ENCODE measurements at places on chromosomes 2 and 18.

GRCh38 chr2:21317131-21317530 is 193.4 kb downstream of the TDRD15 start:
- DNase-seq: no peak

DNA sequence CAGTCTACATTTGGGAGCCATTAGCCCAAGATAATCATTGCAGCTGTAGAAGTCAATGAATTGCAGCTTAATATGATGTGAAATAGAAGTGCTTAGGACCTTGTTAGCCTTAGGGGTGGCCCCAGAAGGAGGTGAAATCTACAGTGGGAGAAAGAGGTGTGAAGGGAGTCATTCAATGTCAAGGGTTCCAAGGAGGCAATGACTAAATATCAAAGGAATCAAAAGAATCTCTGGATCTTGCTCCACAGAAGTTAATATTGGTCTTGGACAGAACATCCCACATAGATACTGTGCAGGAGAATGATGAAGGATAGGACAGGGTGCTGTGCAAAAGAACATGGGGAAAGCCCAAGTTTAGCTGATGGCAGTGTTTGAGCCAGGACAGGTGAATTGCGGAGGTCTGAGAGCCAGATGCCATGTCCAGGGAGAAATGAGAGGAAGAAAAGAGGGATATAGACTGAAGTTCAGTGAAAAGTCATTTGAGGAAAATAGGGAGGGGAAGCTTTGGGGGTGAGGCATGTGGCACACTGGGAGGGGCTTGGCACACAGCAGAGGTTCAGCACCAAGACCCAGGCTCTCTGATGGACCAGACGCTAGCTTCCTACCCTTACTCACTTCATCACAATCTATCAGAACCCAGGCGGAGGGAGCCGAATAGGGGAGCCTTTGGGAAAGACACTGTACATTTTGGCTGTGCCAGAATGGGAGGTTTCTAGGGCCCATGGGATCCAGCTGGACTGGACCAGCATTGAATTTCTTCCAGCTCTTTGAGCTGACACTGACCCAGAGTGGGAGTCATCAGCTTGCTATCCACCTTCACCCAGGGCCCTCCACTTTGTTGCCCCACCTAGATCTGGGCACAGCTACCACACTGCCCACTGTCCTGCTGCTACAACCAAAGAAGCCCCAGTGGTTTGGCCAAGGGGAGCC is 2.2 kb downstream of the IL1F10 start:
- no peak for DNase-seq

- no peak for DNase-seq
Observed at GRCh38 chr2:202069170-202070067, 3.6 kb upstream of the KIAA2012 start.

DNA sequence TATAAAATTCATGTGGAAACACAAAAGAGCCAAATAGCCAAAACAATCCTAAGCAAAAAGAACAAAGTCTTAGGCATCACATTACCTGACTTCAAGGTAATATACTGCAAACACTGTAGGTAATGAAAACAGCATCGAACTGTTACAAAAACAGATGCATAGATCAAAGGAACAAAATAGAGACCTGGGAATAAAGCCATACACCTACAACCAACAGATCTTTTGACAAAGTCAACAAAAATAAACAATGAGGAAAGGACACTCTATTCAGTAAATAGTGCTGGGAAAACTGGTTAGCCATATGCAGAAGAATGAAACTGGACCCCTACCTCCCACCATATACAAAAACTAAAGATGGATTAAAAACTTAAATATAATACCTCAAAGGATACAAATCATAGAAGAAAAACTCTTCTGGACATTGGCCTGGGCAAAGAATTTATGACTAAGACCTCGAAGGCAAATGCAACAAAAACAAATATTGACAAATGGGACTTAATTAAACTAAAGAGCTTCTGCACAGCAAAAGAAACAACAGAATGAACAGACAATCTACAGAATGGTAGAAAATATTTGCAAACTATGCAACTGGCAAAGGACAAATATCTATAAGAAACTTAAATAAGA is 218.0 kb downstream of the PHLPP1 start:
- no peak for DNase-seq

- no peak for DNase-seq
Observed at GRCh38 chr2:105515581-105516415, 116.9 kb upstream of the FHL2 start.

DNA sequence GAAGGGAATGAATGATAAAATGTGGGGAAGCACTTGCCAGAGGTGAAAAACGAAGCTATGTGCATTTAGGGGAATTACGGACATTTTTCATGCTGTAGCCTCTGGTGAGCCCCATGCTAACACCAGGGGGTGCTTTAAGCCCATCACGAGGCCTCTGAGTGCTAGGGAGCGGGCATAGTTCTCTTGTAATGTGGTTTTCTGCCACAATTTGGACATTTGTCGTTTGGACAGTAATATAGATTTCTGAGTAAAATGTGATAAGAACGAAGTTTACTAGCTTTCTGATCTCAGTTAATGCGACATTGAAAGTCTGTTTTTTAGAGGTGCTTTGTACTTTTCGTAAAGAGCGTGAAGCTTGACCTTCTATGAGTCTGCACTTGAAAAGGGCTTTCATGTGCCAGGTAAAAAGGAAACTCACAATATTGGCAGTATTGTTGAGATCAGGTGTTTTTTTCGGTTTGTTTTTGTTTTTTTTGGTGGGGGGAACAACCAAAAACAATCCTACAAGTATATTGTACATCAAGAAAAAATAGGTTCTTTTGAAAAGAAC is 50.6 kb downstream of the TRAF3IP1 start:
- DNase-seq: peak; percentile 40

DNA sequence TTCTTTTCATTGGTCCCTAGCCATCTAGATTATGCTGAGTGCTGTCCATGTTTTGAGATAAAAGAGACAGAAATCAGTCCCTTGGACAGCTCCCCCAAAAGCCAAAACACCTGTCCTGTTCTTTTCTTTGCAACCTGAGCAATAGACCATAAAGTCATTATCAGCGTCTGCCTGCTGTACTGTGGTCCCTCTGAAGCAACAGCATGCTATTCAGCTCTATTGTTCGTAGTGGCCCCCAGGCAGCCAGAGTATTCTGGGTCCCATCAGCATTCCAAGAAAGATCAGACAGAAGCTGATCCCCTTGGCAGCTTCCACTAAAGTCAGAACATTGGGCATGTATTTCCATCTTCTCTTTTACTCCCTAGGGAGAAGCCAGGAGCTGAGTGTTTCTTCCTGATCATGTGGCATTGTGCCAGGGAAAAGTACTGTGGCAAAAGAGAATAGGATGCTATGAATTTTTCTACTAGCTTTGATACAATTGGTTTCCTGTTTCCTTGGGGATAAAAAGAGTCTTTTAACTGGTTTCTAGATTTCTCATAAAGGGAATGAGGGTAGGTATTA is 33.6 kb upstream of the ZSWIM2 start:
- DNase-seq: no peak

GRCh38 chr18:77168811-77169311 is 36.3 kb upstream of the MBP start:
- no peak for DNase-seq

GRCh38 chr2:146503366-146503765 is 1341.5 kb upstream of the ACVR2A start:
- no peak for DNase-seq

DNA sequence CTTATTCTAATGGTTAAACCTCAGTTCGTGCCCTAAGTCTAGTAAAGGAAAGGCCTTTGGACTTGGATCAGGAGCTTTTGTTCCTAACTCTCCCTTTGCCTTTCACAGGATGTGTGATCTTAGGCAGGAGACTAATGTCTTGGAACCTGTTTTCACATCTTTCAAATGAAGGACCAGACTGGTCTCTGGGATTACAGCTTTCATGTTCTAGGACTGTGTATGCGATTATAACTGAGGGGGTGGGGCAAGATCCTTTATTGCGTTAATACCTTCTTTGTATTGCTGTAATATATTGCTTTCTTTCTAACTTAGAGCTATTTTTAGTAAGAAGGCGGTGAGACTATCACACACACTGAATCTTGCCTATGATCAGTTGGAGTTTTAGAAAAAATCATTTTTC is 368.1 kb downstream of the RPRM start:
- DNase-seq: no peak

DNA sequence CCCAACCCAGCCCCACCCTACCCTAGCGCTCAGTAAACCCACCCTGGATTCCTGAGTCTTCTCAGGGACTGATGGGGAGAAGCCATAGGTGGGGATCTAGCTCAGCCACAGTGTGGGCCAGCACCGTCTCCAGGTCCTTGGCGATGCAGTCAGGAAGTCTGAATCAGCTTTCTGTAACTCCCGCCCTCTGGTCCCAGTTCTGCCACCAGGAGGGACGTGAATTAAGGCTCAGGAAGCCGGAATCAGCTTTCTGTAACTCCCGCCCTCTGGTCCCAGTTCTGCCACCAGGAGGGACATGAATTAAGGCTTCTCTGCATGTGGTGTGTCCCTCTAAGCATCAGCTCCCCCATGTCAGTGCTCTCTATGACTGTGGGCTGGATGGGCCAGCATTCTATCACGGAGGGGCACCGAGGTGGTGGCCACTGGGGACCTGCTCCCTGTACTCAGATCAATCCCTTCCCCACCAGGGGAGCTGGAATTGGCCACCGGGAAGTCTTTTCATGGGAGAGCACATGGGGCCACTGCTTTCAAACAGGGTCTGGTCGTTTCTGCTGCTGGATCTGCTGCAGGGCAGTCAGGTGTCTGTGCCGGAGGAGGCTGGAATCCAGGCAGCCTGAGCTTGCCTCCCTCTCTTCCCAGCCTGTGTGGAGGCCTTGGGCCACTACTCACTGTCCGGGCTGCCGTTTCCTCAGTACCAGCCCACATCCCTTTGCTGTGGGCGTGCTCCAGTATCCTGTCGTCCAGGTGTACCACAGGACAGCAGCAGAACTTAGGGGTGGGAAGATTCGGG is 24.7 kb downstream of the ASB18 start:
- DNase-seq: no peak

DNA sequence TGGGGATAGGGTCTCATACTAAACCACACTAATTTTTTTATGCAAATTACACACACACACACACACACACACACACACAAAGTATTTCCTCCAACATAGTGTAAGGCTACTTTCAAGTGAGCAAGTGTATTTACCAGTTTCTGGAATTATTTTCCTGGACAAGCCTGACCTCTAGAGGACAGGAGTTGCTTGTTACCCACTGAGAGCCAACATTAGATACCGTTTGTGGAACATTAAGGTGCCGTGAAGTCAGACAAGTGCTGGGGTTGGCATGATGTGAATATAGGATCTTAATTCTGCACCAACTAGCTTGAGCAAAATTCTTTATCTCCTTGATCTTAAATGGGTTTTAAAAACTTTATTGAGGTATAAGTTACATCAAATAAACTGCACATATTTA is 39.3 kb upstream of the SERPINB2 start:
- peak; percentile 42 for DNase-seq

GRCh38 chr18:22018366-22018765 is 151.0 kb upstream of the GATA6 start:
- DNase-seq: no peak

GRCh38 chr2:25711675-25712354 is 38.4 kb upstream of the DTNB start:
- no peak for DNase-seq

DNA sequence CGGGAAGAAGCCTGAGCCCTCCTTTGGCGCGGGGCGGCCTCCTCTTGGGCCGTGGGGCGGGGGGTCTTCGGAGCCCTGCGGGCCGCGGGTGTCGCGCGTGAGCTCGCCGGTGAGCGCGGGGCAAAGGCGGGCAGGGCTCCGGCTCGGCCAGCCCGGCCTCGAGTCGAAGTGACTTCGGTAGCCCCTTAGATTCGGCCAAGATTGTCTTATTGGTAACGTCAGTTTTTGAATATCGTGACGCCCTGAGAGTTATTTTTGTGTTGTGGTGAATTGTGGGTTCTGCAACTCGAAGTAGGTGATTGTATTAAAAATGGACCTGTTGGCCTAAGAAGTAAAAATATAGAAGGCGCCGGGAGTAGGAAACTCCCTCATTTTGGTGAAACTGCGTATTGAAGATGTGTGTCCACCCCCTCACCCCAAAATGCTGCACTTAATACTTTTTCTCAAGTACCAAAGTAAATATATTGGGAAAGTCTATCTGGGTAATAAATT is 669 bp downstream of the MARCHF7 start:
- DNase-seq: no peak

DNA sequence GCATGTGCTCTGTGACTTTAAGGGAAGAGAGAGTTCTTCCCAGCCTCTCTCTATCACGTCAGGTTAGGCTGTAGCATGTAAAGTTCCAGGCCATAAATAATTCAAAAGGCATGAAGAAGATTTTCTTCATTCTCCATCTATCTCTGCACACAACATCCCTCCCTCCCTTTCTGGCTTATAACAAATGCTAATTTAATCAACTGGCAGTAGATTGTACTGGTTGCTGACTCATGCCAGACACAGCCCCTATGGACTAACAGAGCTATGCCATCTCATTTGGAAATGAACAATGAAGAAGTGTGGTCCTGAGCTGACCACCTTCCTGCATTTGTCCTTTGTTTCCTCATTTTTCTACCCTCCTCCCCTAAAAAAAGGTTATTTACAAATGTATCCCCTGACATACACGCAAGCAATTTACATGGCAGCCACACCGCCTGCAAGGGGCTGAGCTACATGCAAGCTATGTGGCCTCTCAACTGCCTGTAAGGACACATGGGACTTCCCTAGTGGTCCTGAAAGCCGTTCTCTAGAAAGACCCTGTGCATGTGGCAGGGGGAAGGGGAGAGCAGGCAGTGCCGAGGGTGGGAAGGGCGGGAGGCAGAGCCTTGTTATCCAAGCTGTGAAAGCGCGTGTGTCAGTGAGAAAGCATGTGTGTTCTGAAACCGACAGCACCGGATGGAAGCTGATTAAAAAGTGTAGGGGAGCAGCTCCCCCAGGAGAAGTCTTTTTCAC is 90.9 kb upstream of the KLF7 start:
- DNase-seq: no peak

DNA sequence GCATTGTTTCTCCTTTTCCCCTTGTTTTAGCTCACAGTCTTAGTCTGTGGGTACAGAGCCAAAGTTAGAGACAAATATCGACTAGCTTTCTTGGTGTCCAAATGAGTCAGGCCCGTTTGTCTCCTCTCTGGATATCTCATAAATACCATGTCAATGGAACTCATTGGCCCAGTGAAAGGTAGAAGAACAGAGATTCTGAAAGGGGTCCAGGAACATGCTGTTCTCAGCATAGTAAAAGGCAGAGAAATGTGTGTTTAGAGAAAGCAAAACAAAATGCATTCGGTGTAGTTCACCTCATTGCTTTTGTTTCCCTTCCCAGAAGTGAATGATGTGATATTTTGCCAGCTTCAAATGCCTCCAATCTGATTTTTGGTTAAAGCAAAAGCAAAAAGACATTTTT is 238.6 kb upstream of the SLC8A1 start:
- no peak for DNase-seq

DNA sequence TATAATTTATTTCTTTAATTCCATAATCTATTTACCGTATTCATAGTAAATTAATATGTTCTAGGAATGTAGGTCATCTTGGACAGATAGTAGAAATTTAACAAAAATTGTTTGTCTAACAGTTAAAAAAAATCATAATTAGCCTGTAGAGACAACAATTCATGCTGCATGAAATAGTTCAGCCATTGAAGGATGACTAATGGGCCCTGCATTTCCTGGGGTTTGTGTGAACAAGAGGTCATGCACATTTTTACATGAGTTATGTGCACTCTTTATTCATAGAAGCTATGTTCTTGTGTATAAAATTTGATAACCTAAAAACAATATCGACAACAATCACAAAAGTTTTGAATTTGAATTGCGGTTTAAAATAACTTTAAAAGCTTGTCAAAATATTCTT is 1663.6 kb downstream of the SUCLG1 start:
- peak; percentile 47 for DNase-seq

All from GM04504 (cell line).